Muscle of back (tissue), 13 donors: ENCODE measurements at places on chromosomes 13 and 19.

GRCh38 chr13:97810152-97810551, 143.3 kb upstream of the IPO5 start:
- DNase-seq: peak; percentile 14

GRCh38 chr13:71871844-71872243, 4.8 kb upstream of the DACH1 start:
- DNase-seq: no peak

- no peak for DNase-seq
Observed at GRCh38 chr19:18742838-18743783, 48.0 kb downstream of the COMP start.

DNA sequence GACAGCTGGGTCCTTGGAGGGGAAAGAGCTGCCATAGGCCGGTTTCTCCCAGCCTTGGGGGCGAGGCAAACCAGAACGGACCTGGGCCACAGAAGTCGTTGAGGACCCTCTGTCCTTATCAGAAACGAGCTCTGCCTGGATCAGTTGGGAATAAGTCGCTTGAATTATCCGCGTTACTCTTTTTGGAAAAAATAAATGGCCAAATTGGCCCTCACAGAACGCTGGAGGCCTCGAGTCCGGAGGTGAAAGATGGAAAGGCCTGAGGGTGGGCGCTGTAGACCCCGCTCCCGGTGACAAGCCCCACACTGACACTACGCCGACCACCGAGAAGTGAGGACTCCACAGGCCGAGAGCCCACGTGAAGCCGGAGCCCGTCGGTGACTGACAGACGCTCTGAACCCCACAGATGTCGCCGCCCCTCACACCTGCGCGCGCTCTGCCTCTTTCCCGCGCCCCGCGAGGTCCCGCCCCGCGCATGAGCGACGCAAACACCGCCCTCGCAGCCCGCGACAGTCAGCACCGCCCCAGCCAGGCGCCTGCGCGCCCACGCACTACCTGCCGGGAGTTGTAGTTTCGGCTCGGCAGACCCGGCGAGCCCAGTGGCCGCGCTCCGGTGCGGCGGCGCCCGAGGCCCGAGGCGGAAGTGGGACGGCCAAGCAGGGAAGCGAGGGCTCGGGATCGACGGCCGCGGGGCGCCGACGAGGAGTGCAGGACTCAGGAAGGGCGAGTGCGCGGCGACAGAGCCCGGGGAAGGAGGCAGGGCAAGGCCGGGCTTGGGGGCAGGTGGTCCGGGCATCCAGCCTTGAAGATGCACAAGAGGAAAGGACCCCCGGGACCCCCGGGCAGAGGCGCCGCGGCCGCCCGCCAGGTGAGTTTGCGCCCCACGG, at the start of the genes BRME1 and CC2D1A:
TSS of gene BRME1 (minus strand) at position 484 of the 887 bp plus-strand sequence. CDS start 1,225 bp downstream, outside the sequence.
TSS of gene CC2D1A (plus strand) at position 568 of the 887 bp plus-strand sequence. CDS start at position 809, 241 bp downstream.
- peak; percentile 96 for DNase-seq
